Fibroblast of skin of right biceps (primary cell): ENCODE measurements at places on chromosomes 11 and 22.

DNA sequence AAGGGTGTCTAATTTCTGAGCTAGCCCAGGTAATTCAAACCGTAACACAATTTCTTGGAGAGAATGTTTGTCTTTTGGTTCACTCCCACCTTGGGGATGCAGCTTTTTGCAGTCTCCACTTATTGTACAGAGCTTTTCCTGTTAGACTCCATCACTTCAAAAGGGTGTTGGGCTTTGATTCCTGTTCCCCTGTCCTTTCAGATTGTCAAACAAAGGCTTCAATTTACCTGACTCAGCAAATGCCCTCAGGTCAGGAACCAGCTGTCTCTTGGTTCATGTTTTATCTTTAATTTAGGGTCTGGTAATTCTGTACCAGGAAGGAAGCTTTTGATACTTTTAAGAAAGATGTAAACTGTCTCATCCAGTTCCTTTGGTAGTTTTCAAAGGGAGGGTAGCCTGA, 880.6 kb downstream of the NTM start:
- no peak for DNase-seq

- DNase-seq: no peak
Measured at GRCh38 chr11:134821422-134821821, 409.4 kb upstream of the B3GAT1 start.

GRCh38 chr22:29801153-29801552, 34.0 kb downstream of the UQCR10 start:
- DNase-seq: no peak

DNA sequence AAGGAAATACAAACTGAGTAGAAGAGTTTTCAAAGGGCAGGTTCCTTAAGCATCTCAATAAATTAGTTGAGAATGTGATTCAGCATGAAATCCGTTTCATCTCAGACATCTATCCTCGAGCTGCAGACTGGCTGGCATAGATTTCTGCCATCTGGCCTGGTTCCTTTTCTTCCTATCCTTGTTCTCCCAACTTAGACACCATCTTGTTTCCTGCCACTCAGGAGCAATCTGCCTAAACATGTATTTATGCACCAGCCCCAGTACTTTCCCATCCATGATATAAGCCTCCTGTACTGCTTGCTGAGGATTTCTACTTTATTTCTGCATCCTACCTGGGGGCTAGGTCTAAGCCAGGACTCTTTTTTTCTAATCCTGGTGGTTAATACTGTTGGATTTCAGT, 359.1 kb upstream of the C11orf87 start:
- no peak for DNase-seq

DNA sequence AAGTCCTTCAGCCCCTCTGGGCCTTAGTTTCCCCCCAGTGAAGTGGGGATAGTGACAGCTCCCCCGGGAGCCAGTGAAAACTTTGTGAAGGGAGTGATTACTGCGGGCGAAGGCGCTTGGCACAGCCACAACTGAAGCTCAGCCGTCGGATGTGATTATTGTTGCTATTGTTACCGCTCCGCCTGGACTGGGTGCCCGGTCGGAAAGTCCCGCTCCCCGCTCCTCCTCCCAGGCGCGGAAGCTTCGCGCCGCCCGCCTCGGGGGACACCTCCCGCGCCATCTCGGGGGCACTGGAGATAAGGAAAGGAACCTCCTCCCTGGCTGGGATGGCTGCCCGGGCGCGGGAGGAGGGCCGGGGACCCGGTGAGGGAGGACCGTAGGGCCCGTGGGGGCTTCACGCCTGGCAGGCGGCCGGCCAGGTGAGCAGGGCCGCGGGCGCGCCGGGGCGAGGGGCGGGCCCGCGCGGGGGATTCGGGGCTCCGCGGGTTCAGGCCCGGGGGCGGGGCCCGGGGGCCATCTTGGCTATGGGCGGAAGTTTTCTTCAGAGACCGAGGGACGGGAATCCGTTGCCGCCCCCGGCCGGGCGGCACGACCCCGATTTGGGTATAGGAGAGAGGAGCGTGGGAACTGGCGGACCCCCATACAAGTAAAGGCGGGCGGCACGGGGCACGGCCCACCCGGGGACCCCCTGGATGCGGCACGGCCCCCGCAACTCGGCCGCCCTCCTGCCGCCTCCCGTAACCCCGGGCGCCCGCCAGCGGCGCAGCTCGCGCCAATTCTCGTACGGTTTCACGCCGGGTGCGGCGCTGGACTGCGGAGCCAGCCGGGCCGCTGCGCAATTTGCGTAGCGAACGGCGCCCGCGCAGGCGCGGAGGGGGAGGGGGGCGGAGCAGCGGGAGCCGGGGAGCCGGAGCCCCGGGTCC, at the start of gene GPR137:
GPR137 (plus strand) TSS at position 887 of the 923 bp plus-strand sequence. CDS start 677 bp downstream, outside the sequence.
- peak; percentile 74 for DNase-seq

DNA sequence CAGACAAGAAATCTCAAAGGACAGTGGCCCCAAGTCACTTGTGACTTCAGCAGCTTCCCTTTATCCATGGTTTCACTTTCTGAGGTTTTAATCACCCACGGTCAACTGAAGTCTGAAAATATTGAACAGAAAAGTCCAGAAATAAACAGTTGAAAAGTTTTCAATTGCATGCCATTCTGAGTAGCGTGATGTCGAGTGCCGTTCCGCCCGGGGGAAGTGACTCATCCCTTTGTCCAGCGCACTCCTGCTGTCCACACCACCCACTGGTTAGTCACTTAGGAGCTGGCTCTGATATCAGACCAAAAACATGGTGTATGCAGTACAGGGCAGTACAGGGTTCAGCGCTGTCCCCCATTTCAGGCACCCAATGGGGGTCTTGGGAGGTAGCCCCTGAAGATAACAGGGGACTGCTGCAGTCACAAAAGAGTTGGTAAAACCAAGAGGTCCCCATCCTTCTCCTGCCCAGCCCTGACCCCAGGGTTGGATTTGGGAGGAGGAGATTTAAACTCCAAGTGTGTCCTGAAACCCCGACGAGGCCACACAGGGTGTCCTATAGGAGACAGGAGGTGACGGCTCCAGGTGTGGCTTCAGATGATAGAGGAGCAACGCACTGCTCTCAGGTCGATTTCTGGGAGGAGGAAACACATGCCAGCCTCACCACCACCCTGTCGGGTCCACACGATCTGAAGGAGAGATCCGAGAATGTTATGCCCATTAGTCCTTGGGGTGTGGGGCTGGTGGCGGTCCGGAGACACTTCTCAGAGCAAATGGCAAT, 390.1 kb downstream of the CTTN start:
- DNase-seq: peak; percentile 25

GRCh38 chr22:48267681-48268080, 1505.2 kb downstream of the TBC1D22A start:
- no peak for DNase-seq

DNA sequence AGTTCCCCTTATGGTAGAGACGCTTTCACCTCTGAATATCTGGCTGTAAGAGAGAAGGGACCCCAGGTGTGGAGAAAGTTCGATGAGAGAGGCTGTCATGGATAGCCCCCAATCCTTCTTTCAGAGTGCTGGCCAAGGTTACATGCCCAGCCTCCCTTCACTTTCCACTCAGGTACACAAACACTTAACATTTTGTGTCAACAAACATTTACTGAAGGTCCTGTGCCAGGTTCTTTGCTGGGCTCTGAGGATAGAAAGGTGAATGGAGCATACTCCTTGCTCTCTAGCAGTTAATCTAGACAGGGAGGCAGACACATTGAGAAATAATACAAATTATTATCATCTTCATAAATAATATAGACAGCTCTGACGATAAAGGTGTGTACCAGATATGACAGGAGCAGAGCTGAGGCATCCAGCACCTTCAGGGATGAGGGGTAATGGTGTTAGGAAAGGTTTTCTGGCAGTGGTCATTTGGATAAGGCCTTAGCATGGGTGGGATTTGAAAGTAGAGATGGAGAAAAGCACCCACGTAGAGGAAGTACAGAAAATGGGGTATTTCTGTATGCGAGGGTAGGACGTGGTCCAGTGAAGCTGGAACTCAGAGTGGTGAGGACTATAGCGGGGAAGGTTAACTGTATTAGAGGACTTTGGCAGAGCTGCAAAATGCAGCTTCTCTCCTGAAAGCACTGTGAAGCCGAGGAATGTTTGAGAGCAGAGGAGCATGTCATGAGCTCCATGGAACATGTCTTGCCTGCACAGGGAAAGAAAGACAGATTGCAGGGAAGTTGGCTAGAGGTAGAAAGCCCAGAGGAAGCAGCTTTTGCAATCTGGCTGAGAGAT, 19.6 kb downstream of the PPFIBP2 start:
- DNase-seq: no peak

DNA sequence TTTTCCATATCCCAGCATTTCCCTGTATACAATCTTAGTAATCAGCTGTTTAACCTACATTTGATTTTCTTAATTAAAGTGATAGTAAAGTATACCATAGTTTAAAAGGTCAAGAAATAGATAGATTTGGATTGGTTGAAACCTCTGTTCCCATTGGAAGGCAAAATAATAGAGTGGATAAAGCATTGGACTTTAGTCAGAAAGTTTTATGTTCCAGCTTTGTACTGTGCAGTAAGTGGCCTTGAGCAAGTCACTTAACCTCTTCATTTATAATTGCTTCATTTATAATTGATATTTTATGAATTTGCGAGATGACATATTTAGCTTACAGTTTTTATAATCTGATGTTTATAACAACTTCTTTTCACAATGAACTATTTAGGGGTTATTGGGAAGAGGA, 3.6 kb downstream of the ZFP91 start:
- no peak for DNase-seq

DNA sequence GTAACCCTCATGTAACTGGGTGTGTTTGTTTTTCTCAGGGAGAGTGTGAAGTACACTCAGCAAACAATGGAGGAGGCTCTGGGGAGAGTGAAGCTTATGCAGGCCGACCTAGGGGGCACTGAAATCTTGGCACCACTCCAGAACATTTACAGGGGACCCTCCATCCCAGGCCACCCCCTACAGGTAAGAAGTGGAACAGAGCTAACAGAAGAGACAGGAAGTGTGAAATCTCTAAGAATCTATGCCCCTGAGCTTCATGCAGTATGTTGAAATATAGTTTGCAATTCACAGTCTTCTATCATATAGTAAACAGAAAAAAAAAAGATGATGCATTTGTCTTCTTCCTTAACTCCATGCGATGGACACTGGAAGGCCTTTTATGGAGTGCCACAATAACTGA, 8.4 kb downstream of the VWA5A start:
- no peak for DNase-seq
